ENCODE measurements at places on chromosomes 2 and 18.

- DNase-seq, result no peak
Measured at GRCh38 chr18:72588360-72588759, 44.2 kb upstream of the CBLN2 start.

- DNase-seq, result no peak
Measured at GRCh38 chr2:8036366-8036765, 645.5 kb upstream of the ID2 start.

DNA sequence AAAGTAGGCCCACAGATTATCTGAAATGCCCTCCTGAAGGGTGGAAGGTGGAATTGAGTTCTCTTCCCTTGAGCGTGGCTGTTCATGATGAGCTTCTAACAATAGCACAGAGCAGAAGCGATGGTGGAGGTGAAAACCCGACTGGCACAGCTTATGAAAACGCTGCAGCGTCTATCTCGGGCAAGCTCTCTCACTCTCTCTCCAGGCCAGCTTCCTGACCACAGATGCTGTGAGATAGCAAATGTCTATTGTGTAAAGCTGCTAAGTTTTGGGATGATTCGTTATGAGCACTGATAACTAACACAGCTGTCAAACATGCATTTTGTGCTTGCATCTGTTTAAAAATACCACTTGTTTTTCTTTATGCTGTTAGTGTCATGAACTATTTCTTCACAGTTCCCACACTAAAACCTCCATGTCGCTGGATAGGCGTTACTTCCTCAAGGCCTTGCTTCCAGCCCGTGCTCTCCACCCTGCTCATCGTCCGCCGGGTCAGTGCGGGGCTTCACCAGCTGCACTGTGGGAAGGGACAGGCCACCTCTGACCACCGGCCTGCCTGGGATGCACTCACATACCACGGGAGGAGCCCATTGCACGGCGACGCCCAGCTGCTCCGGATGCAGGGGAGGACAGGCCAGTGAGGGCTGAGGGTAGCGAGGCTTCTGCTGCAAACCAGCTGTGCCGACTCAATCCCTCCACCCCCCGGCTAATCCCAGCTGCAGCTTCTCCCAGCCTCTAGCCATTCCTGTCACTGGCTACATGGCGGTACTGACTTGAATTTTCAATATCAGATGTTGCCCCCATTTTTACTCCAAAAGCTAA, 60.0 kb upstream of the OTOS start:
- peak; percentile 56 for DNase-seq

- peak; percentile 67 for DNase-seq
Measured at GRCh38 chr2:81645745-81646301, 1341.3 kb upstream of the LRRTM1 start.

DNA sequence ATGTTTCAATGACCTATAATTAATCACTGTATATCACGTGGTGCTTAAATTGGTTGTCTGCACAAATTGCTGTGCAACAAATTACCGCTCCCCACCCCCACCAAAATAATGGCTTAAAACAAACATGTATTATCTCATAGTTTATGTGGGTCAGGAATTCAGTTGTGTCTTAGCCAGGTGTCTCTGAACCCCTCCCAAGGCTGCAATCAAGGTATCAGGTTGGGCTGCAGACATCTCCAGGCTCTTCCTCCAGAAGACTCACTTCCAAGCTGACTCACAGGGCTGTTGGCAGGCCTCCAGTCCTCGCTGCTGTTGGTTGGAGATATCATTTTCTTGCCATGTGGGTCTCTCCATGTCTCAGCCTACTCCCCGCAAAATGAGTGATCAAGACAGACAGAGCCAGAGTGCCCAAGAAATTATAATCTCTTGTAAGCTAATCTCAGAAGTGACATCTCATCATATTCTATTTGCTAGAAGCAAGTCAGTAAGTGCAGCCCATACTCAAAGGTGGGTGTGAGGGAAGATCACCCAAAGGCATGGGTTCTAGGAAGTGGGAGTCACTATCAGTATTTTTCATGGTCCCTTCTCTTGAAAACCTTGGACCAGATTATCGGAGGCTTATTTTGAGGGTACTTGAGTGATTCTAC, 38.4 kb downstream of the SPC25 start:
- DNase-seq, result peak; percentile 97

- DNase-seq, result no peak
Measured at GRCh38 chr2:10282611-10283105, 20.0 kb upstream of the HPCAL1 start.

DNA sequence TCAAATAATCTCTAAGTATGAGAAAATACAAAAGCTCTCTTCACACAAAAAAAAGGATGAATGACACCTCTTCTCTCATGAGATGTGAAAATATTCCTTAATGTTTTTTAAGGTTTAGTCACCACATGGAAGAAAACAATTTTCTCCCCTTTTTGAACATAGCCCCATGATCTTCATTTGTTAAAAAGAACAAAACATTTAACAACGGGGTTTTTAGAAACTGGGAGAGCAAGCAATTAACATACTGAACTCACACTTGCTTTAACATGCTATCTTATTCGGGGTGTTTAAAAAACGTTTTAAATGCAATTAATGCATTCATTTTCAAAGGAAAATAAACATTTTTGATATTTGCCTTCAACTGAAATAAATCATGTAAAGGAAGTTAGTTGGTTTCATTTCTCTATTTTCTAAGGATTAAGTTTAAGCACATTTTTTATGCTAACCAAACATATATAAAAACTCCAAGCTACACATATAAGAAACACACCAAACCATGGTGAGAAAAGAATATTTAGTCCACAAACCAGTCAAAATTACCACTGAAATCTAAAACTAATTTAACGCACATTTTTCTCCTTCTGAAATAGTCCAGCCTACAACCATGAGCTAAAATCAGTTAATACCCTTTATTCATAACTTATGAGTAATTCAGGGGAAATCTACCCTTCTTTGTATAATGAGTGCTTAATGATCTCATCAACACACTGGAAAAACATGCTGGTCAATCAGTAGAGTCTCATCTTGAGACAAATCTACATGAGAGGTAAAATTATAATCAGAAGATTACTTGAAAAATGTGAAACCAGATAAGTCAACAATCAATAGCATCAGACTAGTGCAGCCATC, 8.2 kb downstream of the FBXO11 start:
- no peak for DNase-seq

DNA sequence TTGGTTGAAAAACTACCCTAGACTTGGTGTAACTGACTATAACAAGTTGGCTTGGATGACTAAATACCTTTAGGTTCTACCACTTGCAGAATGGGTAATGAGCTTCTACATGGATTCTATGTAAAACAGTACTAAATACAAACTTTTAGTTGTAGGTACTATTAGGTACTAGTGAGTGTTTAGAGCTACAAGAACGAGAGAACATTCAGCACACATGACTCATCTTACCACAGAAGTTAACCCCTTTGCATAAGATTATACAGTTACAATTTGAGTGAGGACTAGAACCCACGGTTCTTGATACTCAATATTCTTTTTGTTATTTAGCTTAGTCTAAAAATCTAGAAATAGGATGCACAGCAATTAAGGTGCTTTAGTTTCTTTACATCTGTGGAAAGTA, 101.7 kb upstream of the TFCP2L1 start:
- DNase-seq, result no peak
